Activated CD4-positive, alpha-beta T cell treated with anti-CD3 and anti-CD28 coated beads, Interleukin-2, amount 10 ng/mL, durations not matched to agents 24 days and 14 days (primary cell): ENCODE measurements at places on chromosomes 1 and 21. TPM values are rescaled to one million over a fixed set of nuclear protein-coding genes. Genes with fewer than 3 reads are reported as not detected.

DNA sequence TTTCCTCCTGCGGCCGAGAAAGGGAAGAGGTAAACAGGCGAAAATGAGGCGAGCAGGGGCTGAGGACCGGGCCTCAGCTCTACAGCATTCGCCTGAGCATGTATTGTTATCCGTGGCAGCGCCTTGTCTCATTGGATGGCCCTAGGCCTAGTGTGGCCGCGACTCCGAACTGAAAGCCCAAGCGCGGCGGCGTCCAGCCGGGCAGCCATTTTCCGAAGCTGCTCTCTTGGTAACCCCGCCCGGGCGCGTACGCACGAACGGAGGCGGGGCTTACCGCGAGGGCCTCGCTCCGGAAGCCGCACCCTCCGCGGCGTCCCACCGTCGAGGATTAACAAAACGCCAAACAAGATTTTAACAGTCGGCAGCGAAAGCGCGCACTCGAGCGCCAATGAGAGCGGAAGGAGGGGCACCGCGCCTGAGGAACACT is 797 bp upstream of the USP1 start:
- peak overlapping the region; percentile 89 for H3K4me3 ChIP-seq
- peaks cover 4% of the 10 kb centered on the region for H3K27me3 ChIP-seq
- peaks cover 16% of the 10 kb centered on the region for H3K36me3 ChIP-seq
- H3K27ac ChIP-seq, result peak overlapping the region; percentile 95
- DNase-seq, result peak; percentile 99

GRCh38 chr1:167681024-167681423 is 40.8 kb upstream of the MPZL1 start:
- peaks cover 40% of the 10 kb centered on the region for H3K36me3 ChIP-seq
- no peaks in the 10 kb centered on the region for H3K27me3 ChIP-seq
- H3K4me1 ChIP-seq, result peaks cover 13% of the 10 kb centered on the region
- no peak for DNase-seq

- no peak overlapping the region for H3K4me3 ChIP-seq
- H3K4me1 ChIP-seq, result no peaks in the 10 kb centered on the region
- H3K27ac ChIP-seq, result no peak overlapping the region
These were observed 31.3 kb downstream of the UBE2U start for GRCh38 chr1:64234714-64235113.

DNA sequence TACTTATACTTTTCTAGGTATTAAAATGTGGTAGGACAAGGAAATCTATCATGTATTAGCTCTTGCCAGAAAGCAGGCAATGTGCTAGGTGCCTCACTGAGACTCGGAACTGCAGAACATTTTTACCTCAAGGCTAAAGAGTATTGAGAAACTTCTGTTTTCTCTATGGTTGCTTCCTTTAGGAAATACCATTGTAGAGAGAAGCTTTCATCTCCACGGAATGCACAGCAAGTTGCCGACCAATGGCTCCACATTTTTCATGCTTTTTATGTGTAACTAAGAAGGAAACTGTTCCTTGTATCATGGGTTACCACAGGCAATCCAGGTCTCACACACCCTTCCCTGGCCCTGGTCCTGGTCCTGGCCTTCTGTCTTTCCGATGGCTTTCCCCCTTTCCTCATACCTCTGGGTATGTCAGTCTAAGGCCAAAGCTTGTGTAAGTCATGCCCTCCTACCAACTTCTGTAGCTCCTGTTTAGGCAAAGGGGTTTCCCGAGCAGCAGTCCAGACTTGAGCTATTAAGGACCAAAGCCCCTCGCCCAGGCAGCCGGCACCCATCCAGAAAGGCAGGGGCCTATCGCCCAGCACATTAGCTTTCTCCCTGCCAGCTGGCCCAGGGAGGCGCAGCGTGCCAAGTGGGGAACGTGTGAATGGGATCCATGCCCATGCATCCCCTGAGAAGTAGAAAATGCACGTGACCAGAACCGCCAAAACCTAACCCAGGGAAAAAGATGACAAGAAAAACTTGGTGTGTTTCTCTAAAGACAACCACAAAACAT is 225.0 kb downstream of the PBX1 start:
- no peaks in the 10 kb centered on the region for H3K27me3 ChIP-seq
- H3K4me1 ChIP-seq, result peaks cover 4% of the 10 kb centered on the region
- no peaks in the 10 kb centered on the region for H3K36me3 ChIP-seq
- H3K4me3 ChIP-seq, result no peak overlapping the region
- no peak for DNase-seq

DNA sequence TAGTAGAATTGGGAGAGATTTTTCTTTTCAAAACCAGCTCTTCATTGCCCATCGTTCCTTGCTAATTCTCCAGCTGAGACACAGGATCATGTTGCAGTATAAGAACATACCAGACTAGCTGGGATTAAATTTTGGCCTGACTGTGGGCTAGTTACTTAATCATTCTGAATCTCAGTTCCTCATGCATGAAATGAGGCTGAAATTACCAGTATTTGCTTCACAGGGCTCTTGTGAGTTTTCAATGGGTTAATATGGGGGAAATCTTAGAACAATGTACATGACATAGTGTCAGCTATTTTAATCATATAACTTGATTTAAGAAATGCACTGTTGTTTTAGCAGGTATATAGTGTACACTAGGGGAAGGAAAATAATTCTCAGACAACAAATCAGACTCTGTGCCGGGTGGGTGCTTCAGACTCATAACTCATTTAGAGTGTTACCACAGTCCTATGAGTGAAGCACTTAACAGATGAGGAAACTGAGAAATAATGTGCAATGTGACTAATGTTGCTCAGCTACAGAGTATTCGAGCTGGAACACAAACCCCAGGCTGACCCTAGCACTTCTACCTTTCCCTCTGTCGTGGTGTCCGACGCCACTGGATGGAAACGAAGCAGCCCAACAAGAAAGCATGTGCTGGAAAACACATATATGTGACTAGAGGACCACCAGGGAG is 137.6 kb upstream of the SGIP1 start:
- no peak overlapping the region for H3K27ac ChIP-seq
- no peak for DNase-seq
- peaks cover 29% of the 10 kb centered on the region for H3K4me1 ChIP-seq
- no peaks in the 10 kb centered on the region for H3K27me3 ChIP-seq
- peaks cover 1% of the 10 kb centered on the region for H3K36me3 ChIP-seq
- no peak overlapping the region for H3K4me3 ChIP-seq

DNA sequence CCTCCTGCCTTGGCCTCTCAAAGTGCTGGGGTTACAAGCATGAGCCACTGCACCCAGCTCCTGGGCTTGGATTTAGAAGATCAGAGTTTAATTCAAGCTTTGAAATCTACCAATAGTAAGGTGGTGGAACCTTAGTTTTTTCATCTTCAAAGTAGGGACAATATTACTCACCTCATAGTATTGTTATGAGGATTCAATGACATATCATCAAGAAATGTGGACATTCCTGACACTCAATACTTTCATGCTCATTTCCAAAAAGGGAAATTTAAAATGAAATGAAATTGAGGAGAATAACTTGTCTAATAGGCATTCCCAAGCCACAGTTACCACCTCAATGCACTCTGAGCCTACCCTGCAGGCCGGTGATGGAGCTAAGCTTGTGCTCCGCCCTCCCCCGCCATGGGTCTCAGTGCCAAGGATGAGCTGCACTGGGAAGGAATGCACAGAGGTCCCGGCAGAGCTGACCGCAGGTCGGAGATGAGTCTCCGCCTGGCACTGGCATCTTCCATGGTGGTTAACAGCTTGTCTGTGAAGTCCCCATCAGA is 56.5 kb upstream of the BCAR3 start:
- no peak overlapping the region for H3K4me3 ChIP-seq
- peaks cover 2% of the 10 kb centered on the region for H3K27me3 ChIP-seq
- H3K27ac ChIP-seq, result no peak overlapping the region
- no peaks in the 10 kb centered on the region for H3K36me3 ChIP-seq
- no peaks in the 10 kb centered on the region for H3K4me1 ChIP-seq

C1orf115 gene
- 0.05 TPM in 1 of 2 replicates, not detected in the other for total RNA-seq
